ENCODE measurements at places on chromosomes 4 and X.

DNA sequence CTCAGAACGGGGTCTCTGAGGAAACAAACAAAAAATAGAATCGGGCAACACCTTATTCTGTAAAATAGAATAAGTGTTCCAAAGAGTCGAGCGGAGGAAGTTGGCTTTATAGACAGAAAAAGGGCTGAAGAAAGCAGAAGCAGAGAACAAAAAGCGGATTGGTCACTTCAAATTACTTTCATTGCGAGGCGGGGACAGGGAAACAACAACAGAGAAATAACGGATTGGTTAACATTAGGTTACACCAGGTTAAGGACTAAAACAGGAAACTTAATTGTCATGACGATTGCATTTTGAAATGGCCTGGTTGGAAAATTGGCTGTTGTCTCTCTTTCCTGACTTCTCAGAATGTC lies 433 bp upstream of the COQ2 start:
- peak; percentile 22 for DNase-seq

- no peak for DNase-seq
Measured at GRCh38 chrX:41728125-41728524, 4.1 kb downstream of the GPR82 start.

- DNase-seq: no peak
Measured at GRCh38 chr4:37726666-37727065, 40.5 kb upstream of the RELL1 start.

DNA sequence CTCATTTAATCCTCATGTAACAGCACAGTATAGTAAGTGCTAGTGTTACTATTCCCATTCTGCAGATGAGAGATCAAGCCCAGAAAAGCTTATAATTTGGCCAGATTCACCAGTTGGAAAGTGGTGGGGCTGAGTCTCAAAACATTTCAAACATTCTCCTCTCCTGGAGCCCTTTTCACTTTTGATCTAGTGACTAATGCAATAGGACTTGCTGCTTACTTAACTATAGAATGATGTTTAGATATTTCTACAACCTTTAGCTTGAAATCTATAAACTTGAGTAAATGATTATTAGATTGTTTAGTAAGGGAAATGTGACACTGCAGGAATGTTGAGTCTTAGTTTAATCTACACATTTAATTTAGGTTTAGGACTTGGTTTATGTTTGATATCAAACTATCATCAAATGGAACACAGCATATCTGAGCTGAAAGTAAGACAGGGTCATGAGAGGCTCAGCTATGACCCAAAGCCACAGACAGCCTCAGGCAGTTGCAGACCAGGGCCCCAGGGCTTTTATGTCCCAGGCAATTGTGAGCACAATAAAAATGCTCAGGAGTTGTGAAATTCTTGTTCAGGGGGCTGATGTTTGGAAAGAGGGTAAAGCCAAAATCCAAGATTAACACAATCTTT lies 199.5 kb upstream of the HS3ST1 start:
- DNase-seq: no peak

GRCh38 chr4:82782626-82783345 lies 15.8 kb downstream of the SCD5 start:
- DNase-seq: no peak

DNA sequence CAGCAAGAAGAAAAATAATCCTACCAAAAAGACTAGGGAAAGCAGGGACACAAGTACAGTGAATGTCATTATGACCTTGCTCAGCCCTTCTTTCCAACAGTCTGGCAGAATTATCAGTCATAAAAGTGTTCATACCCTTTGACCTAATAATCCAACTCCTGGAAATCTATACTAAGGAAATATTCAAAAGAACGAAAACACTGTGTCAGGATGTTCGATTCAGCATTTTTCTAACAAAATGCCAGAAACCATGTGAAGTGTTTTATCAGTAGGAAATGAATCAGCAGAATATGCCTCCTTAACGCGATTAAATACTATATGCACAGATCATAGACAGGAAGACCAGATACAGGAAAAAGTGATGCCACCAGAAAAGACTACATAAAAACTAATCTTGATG lies 16.2 kb upstream of the S100G start:
- no peak for DNase-seq

DNA sequence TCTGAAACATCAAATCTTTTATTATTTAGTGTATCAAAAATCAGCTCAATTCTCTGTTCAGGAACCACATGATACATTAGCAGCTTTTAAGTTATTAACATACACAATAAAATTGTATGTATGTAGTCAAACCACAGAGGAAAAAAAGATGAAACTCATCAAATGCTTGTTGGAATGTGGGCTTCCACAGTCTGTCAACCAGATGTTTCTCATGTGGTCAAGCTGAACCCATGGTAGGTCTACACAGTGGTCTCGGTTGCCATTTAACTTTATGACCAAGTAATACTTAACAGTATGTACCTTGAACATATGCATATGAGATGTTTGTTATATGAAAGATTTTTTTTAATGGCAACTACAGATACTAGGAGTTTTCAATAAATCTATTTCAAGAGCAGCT lies 427.8 kb downstream of the IL15 start:
- DNase-seq: no peak

Measured in RWPE1 (cell line).